H1 (cell line): ENCODE measurements at places on chromosomes 16 and 17.

- H3K27ac ChIP-seq = no peak overlapping the region
- DNase-seq = no peak
- peaks cover 4% of the 10 kb centered on the region for H3K4me1 ChIP-seq
- no peaks in the 10 kb centered on the region for H3K27me3 ChIP-seq
- H3K4me3 ChIP-seq = no peak overlapping the region
- no peaks in the 10 kb centered on the region for H3K36me3 ChIP-seq
These were observed 202.2 kb upstream of the CHMP6 start for GRCh38 chr17:80789356-80789902.

DNA sequence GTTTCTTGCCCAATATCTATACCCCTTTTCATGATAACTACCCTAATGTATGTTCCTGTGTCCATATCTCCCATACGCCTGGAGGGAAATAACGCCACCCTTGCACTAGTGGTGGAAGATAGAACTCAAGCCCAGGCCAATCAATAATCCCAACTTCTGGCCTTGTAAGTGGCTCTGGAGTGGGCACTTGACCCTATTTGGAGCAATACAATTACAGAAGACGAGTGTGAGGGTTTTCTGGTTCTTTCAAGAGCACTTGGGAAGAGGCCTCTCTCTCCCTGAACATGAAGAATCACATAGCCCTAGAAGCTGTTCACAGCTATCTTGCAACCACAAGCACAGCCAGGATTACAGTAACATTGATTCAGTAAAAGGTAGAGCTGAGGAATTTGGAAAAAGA is 217.9 kb downstream of the RAB11FIP4 start:
- H3K4me1 ChIP-seq = peaks cover 14% of the 10 kb centered on the region
- H3K27ac ChIP-seq = no peak overlapping the region
- H3K4me3 ChIP-seq = no peak overlapping the region
- no peak for DNase-seq
- H3K27me3 ChIP-seq = no peaks in the 10 kb centered on the region

- no peak for DNase-seq
These were observed 1.6 kb downstream of the SDK2 start for GRCh38 chr17:73642659-73643000.

DNA sequence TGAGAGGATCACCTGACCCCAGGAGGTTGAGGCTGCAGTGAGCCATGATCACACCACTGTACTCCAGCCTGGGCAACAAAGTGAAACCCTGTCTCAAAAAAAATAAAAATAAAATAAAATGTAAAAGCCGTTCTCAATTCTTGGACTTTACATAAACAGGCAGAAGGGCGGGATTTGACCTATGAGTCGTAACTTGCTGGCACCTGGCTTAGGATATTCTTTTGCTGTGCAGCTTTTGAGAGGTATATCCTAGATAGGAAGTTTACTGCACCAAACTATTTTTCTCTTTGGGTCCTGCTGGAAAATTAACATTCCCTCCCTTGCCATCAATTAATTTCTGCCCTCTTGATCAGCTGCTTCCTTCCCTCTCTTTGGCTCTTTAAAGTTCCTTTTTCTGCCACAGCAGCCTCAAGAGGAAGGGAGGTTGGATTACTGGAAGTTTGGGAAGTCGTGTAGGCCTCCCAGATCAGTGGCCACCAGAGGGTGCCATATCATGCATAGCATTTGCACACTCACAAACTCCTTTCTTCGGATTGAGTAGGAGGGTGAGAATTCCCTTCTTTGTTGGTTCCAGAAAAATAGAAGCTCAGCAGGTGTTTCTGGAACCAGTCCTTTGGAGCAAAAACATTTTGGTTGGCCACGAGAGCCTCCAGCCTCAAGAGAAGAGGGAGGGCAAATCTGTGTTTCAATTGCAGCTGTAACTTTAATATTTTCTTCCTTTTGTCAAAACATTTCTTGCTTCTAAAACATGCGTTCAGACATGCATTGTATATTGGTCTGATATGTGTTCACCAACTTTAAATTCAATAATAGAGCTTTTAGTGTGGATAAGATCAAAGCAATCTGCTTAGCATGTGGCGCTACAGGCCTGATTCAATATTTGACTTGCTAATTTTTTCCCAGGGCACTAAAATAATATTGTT is 147.3 kb downstream of the CCDC182 start:
- DNase-seq = peak; percentile 79
- H3K27ac ChIP-seq = no peak overlapping the region
- H3K4me1 ChIP-seq = no peaks in the 10 kb centered on the region
- no peaks in the 10 kb centered on the region for H3K36me3 ChIP-seq
- H3K4me3 ChIP-seq = no peak overlapping the region

DNA sequence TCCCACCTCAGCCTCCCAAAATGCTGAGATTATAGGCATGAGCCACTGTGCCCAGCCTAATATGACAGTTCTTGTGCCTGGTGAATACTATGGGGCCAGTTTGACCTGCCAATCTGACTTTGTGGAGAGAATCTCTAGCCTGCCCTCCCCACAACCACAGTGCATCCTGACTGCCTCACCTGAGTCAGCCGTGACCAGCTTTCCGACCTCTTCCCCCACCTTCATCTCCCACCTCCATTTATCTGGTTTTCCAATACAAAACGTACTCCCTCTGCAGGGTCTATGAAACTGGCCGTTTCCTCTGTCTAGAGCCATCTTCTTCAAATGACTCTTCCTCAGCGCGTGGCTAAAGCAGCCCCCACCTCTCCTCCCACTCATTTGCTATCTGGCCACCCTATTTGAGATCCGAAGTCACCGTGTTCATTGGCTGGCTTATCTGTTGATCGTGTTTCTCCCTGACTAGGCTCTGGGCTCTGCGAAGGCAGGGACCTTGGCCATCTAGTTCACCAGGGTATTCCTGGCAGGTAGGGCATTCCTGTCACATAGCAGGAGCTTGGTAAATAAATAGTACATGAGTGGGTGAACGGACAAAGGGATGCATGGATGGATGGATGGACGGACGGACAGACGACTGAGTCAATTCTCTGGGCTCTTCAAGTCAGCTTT is 22.3 kb upstream of the PLLP start:
- H3K27me3 ChIP-seq = no peaks in the 10 kb centered on the region
- H3K4me3 ChIP-seq = no peak overlapping the region
- H3K36me3 ChIP-seq = no peaks in the 10 kb centered on the region
- no peak for DNase-seq

DNA sequence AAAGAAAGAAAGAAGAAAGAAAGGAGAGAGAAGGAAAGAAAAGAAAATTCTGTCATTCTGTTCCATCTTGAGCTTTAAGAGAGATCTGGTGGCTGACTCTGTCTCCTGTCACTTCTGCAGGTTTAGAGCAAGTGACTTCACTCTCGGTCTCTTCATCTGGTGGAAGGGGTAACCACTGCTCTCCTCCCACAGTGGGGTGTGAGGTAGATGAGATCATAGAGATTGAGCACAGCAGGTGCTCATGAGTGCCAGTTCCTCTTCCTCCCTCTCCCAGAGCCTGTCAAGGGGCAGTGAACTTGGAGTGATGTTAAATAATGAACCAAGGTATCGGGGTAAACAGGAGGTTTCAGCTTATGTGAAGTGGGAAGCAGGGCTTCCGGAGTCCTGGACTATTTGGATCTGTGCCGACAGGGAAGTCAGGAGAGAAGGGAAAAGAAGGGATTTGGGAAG is 47.7 kb downstream of the BEAN1 start:
- no peak overlapping the region for H3K27ac ChIP-seq
- H3K36me3 ChIP-seq = no peaks in the 10 kb centered on the region
- no peak overlapping the region for H3K4me3 ChIP-seq
- no peaks in the 10 kb centered on the region for H3K27me3 ChIP-seq
- H3K4me1 ChIP-seq = no peaks in the 10 kb centered on the region; the same call in 1 of the 2 replicates
- no peak for DNase-seq

DNA sequence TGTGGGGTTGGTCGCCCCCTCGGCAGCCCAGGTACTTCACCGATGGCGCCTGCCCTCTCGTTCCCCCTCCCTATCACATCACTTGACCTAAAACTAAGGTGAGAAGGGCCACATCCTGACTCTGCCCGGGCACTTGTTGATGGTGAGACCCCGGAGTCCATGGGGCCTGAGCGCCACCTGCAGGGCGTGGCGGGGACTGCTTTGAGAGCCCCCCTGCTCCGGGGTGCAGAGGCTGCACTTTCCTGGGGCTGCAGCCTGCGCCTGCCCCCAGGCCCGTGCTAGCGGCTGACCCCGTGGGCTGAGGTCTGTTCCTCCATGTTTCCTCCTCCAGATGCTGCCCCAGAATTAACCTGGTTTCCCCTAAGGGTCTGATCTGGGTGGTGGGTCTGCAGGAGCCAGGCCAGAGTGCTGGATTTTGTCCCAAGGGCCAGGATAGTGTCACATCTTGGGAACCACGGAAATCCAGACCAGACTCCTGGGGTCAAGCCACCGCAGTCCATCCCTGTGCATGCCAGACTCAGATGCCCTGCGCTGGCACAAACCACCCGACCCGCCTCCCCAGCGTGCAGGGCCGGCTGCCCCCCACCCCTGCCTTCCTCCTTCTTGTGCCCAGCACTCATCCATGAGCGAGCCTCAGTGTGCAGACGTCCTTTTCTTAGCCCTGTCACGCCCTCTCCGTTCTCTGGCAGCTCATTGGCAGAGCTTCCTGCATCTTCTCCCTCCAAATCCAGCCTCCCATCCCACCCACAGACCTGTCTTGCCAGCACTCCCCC is 2.7 kb downstream of the NDUFAF8 start:
- no peak overlapping the region for H3K4me3 ChIP-seq
- peak; percentile 50 for DNase-seq
- H3K4me1 ChIP-seq = peaks cover 12% of the 10 kb centered on the region
- no peaks in the 10 kb centered on the region for H3K36me3 ChIP-seq
- H3K27ac ChIP-seq = no peak overlapping the region

GRCh38 chr17:65402513-65403496 is 158.6 kb downstream of the AXIN2 start:
- H3K4me1 ChIP-seq = peaks cover 2% of the 10 kb centered on the region; the same call in 1 of the 2 replicates
- H3K27me3 ChIP-seq = no peaks in the 10 kb centered on the region
- H3K36me3 ChIP-seq = no peaks in the 10 kb centered on the region
- no peak overlapping the region for H3K27ac ChIP-seq

DNA sequence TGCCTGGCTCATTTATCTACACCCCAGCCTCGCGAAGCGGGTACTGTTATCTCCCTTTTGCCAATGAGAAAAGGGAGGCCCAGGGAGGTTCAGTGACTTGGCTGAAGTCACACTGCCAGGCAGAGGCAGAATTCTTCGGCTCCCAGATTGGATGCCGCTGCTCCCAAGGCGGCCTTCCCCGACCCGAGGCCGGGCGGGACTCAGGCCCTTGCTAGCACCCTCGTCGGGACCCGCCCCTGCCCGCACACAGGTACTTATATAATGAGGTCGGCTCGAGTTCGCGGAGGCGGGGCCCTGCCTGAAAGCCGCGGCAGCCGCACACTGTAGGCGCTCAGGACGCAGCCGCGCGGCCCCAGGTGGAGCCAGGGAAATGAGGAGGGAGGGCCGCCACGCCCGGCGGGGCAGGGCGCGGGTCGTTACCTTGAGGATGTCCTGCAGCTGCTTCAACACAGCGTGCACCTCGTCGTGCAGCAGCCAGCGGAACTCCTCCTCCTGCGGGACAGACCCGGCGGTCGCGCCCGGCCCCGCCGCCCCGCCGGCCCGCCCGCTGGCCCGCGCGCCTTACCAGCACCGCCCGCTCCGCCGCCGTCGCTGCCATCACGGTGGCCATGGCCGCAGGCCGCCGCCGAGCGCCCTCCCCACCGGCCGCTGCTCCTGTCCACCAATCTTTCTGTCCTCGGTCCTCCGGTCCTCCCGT is at the start of gene ROGDI:
Gene ROGDI (minus strand): TSS at position 672 of the 697 bp plus-strand sequence. CDS start 62 bp downstream, at position 610.
- no peaks in the 10 kb centered on the region; the same call in 1 of the 2 replicates for H3K36me3 ChIP-seq
- no peaks in the 10 kb centered on the region for H3K4me1 ChIP-seq
- H3K27ac ChIP-seq = peak within 1 kb of the TSS; percentile 70
- peak; percentile 70 for DNase-seq

DNA sequence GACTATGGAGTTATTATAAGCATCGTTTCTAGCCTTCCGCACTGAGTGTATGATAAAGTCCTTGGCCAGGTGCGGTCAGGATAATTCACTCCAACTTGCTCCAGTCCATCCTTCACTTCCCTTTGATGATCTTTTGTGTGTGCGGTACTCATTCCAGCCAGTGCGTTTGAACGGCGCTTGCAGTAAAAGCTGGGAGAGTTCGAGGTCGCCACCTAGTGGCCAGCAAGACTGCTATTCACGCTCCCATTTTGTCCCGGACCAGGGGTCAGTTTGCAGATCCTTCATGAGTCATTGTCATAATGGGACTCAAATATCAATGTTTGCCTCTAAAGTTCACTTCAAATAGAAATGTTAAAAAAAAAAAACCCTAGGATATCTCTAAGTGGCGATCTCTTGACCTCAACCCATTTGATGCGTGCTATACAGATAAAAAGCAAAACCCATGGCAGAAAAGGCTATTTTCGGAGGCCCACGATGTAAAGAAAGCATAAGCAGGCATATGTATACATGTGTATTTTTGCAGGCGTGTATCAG is 417.1 kb downstream of the TMEM114 start:
- no peaks in the 10 kb centered on the region for H3K4me1 ChIP-seq
- H3K36me3 ChIP-seq = no peaks in the 10 kb centered on the region
- H3K27me3 ChIP-seq = no peaks in the 10 kb centered on the region

GRCh38 chr17:63993368-63993985 is 4.7 kb upstream of the PRR29 start:
- H3K27ac ChIP-seq = no peak overlapping the region
- peaks cover 5% of the 10 kb centered on the region for H3K4me1 ChIP-seq
- peaks cover 9% of the 10 kb centered on the region; the same call in 1 of the 2 replicates for H3K27me3 ChIP-seq
- no peak for DNase-seq

DNA sequence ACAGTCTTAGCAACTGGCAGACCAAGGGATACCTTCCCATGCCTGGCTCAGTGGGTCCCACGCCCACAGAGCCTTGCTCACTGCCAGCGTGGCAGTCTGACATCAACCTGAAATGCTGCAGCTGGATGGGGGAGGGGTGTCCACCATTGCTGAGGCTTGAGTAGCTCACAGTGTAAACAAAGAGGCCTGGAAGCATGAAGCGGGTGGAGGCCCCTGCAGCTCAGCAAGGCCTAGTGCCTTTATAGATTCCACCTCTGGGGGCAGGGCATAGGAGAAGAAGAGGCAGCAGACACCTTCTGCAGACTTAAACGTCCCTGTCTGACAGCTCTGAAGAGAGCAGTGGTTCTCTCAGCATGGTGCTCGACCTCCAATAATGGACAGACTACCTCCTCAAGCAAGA is 263.2 kb downstream of the KIF2B start:
- H3K27me3 ChIP-seq = no peaks in the 10 kb centered on the region
- no peak overlapping the region for H3K27ac ChIP-seq
- H3K36me3 ChIP-seq = no peaks in the 10 kb centered on the region
- H3K4me3 ChIP-seq = no peak overlapping the region

GRCh38 chr17:78735832-78736525 is 46.1 kb downstream of the CYTH1 start:
- no peaks in the 10 kb centered on the region for H3K36me3 ChIP-seq
- no peak for DNase-seq
- no peak overlapping the region for H3K4me3 ChIP-seq
- H3K27ac ChIP-seq = no peak overlapping the region
- H3K4me1 ChIP-seq = peaks cover 2% of the 10 kb centered on the region; the same call in 1 of the 2 replicates

- H3K36me3 ChIP-seq = peaks cover 8% of the 10 kb centered on the region
- no peaks in the 10 kb centered on the region for H3K4me1 ChIP-seq
These were observed 7.3 kb downstream of the HASPIN start for GRCh38 chr17:3730881-3731429.
